Panc1 (cell line): ENCODE measurements at places on chromosomes 12 and 14. TPM values are rescaled to one million over a fixed set of nuclear protein-coding genes. Genes with fewer than 3 reads are reported as not detected.

DNA sequence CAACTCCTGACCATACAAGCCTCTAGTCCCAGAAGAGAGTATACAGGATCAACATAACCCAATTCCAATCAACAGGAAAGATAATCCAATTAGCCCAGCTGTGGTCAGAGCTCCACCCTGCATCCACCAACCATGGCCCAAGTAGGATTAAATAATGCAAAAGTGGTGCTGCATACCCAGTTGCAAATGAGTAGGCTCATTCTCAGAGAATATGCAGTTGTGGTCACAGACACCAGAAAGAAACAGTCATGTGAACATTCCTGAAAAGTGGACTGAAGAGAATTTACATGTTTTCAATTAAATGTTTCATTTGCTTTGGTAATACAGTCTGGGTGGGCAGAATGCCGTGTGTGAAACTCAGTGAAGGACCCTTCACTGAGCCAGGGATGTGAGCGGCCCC, 167.2 kb upstream of the BMP4 start:
- DNase-seq = no peak

GRCh38 chr12:1634149-1634548, 5.1 kb downstream of the WNT5B start:
- no peak for DNase-seq

- no peak for DNase-seq
These were observed 368.7 kb downstream of the TMEM132D start for GRCh38 chr12:129534966-129535750.

- DNase-seq = no peak
These were observed 23.1 kb upstream of the COL2A1 start for GRCh38 chr12:48027183-48028002.

DNA sequence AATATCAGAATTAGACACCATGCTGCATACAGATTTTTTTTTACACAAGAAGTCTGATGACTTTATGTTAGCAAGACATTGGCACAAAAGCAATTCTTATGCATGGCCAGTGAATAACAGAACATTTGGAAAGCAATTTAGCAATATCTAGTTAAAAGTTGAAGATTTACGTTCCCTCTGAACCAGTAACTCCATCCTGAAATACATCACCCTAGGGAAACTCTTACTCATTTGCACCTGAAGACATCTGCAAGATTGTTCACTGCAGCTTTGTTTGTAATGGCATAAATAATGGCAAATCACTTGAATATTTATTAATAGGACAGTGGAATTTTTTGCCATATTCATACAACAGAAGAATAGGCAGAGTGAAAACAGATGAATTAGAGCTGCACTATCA, 670.0 kb upstream of the NOVA1 start:
- no peak for DNase-seq

The GLIPR1L1 gene
- total RNA-seq = not detected

DNA sequence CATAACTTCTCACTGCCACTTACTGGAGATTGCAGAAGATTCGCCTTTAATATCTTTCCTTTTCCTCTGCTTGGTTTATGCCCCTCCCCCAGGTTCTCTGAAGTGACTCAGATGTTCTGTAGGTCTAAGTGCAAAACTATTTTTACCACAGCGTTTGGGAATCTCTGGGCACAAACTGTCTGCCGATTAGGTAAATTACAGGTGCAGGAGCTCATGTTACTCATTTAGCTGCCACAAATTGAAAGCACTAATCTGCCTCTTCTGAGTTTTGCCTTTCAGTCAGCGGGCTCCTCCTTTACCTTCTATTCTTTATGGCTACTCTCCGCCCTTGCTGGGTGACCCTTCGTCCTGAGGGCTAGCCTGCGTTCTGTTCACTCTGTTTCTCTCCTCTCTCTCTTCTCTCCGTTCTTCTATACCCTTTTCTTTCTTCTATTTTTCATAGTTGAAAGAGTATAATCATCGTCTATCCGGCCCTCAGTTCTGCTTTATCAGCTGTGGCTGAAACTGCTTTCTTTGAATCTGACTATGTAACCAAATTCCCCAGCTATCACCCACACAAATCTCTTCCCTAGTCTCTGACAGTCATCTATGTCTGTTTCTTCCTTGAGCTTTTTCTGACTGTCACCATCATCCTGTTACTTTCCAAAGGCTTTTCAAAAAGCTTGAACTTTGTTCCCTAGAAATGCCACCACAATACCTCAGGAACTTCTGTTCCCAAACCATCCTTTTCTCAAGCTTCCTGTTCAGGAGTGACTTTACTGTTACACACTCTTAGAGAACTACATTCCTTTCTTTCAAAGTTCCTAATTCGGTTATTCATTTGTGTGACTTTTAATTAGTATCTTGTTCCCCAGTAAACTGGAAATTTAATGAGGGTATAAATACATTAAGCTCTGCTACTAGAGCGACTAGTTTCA, 4.3 kb upstream of the MYF6 start:
- no peak for DNase-seq

GRCh38 chr14:23939607-23940326, 13.8 kb upstream of the DHRS4 start:
- DNase-seq = no peak

DNA sequence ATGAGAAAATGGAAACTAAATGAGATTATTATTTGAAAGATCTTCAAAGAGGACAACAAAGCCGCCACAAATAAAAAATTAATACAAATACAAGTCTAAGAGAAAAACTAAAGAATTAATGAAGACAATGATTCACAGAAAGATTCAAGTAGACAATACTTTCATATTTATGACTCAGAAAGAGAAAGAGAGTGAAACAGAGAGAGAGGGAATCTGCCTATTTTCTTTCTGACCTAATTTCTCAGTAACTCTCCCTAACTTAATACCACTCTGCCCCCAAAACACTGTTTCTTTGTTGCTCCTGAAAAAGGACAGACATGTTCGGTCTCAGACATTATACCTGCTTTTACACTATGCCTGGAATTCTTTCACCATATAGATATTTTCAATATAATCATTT, 259.1 kb downstream of the SLC6A15 start:
- DNase-seq = no peak

The GALNT4 gene
- total RNA-seq = 5.1 TPM

The RNF212B gene
- total RNA-seq = not detected

The STON2 gene
- 0.36 TPM for total RNA-seq

GRCh38 chr14:99627100-99627499, 17.8 kb upstream of the HHIPL1 start:
- DNase-seq = no peak

- DNase-seq = no peak
These were observed 965.5 kb downstream of the TMEM121 start for GRCh38 chr14:106491851-106492250.

The JPH4 gene
- total RNA-seq = 0.05 TPM

DNA sequence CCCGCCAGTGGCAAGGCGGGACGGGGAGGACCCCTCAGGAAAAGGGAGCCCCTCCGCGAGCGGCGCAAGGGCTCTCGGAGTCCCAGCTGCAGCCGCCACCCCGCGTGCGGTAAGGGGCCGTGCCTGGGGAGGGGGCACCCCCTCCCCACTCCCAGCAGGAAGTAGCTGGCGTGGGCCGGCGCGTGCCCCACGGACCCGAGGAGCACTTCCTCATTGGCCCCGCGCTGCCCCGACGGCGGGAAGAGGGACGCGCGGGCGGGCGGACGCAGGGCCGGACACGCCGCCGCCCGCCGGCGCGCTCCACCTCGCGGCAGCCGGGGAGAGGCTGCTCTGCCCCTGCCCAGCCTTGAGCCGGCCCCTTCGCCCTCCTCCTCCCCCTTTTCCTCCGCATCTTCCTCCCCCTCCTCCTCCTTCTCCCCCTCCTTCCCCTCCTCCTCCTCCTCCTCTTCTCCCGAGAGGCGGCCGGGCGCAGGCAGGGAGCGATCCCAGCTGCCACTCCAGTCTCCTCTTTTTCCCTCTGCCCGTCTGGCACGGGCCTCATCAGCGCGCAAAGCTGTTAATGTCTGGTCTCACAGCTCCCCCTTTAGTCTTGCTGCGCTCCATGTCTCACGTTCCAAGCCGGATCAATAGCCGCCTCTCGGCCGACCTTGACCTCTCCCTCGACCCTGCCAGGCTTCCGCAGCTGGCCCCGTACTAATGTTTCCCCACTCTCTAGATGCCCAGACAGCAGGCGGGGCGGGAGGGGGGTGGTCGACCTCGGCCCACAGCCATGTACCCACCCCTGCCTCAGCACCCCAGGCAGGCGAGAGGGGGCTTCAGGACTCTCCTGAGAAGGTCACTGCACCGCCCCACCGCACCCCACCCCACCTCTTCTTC, 2.6 kb upstream of the BCL11B start:
- DNase-seq = no peak

GRCh38 chr12:109802828-109803227, 30.4 kb downstream of the TRPV4 start:
- no peak for DNase-seq
